ENCODE measurements at places on chromosomes 13 and 19.

DNA sequence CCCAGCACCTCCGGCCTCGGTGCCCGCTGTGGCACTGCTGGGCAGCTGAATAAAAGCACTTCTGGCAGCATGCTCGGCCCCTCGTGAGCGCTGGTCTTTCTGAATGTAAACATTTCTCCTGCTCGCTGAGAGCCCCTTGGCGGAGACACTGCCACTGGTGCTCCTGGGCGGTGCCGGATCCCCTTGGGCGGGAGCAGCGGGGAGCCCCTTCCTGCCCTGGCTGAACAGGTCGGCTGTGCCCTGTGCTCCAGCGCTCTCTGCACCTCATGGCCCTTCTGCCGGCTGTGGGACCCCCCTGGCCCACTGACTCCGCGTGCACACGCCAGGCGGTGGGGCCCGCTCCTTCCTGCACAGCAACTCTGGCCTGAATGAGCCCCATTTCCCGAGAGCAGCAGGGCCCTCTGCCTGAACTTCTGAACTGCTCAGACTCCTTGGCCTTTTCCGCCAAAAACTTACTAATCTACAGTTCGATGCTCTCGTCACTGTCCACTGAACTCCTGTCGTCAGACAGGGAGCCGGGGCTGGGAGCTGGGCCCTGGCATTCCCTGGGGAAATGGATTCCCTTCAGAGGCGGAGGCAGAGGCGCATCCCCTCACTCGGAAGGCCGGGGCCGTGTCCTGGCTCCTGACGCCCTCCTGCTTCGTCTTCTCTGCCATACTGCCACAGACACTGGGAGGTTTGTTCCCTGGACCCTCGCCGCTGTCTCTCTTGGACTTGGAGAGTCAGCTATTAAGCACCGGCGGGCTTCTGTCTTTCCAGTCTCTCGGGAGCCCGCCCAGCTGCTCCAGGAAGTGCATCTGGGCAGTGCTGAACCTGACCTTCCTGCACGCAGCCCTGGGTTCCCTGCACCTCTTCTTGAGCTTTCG, 14.2 kb downstream of the RB1 start:
- DNase-seq = no peak

GRCh38 chr13:40336228-40337221, 329.9 kb downstream of the FOXO1 start:
- no peak for DNase-seq

DNA sequence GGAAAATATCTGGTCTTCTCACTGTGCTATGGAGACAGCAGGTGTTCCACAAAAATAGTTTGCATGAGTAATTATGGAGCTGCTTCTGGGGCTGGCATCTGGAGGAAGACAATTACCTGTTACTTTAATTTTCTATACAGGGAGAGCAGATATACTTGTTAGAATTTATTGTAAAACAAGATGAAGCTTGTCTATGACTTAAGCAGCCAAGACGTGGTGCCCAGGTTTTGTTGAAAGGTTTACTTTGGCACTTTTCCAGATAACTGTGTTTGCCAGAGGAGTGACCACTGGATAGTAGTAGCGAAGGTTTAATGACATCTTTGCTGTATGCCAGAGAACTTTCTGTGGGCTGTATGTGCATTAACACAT, 134.5 kb upstream of the KL start:
- DNase-seq = no peak

DNA sequence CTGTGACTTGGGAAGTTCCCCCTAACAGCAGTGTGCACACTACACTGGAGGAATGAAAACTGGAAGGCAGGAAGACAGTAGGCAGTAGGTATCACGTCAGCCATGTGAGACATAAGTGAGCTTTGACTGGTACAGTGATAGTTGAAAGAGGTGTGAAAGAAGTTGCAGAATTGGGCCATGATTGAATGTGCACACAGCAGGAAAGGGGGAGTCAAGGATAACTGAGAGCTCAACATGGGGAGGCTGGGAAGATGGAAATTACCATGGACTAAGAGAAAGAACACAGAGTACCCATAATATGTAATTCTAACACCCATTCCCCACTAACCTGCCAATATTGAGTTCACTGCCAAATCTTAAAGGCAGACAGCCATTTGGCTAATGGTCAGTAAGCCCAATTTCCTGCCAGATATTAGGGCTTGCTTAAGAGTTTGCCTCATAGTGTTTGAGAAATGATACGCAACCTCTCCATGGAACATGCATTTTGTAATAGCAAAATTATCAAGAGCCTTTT, 321.7 kb downstream of the DCT start:
- DNase-seq = no peak

DNA sequence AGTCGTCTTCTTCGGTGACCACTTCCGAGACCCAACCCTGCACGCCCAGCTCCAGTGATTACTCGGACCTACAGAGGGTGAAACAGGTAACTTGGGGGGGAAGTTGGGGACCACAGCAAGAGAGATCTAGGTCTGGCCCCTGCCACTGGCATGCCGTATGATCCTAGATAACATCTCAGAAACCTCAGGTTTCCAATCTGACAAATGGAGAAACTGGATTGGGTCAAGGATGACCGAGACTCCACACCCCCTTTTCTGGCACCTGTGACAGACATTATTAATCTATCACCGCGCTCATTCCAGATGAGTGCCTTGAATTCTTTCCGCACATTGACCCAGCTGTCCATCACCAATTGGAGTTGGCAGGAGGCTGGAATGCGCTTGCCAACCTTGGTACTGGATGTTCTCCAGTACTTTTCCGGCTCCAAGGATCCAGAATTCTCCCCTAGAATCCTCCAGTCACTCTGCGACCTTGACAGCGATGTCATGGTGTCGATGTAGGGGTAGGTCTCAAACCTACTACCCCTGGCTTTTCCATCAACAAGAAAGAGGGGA, 17.4 kb downstream of the VASP start:
- no peak for DNase-seq

- DNase-seq = no peak
These were observed 110.0 kb downstream of the KCNRG start for GRCh38 chr13:50125304-50125553.

DNA sequence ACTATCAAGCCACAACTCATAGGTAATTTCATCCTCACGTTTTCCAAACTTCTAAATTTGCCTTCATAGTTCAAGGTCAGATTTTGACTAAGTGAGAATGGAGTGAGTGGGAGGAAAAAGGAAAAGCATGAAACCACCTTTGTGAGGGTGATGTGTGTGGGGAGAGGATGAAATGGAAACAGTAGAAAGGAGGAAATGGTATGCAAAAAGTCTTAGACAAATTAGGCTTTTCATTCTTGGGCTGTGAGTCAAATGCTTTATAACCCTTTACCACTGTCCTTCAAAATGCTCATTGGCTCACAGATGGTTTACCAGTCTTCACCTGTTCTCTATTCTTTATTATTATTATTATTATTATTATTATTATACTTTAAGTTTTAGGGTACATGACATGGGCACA, 127.2 kb downstream of the RAP2A start:
- DNase-seq = no peak

- DNase-seq = no peak
These were observed 161.4 kb downstream of the EFNB2 start for GRCh38 chr13:106373989-106374572.

- no peak for DNase-seq
These were observed 14.2 kb downstream of the FBXO46 start for GRCh38 chr19:45716359-45717130.

- DNase-seq = no peak
These were observed 4.8 kb downstream of the KMT5C start for GRCh38 chr19:55344444-55344843.

DNA sequence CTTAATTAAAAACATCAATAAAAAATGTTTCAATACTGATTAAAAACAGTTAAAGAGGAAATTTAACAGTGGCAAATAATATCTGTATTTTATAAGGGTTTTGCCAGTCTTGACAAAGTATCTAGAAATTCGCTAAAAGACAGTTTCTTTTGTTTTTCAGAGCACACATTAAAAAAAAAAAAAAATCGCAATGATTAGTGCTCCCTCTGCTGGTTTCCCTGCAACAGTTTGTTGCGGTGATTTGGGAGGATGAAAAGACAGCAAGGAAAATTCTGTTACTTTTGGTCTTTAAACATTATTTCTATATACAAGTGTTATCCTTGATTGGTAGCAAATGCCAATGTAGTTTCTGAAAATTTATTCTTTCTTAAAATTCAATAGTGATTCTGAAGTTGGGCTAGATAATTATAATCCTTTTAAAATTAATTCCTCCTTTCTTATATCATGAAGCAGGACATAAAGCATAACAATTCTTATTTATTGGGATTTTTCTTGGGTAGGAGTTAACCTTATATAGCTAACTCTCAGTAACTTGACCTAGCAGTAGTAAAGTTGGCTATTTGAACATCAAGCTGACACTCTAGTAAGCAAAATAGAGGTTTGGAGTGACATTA, 23.1 kb upstream of the SPRY2 start:
- DNase-seq = no peak

GRCh38 chr13:91248249-91248648, 99.2 kb upstream of the MIR17HG start:
- DNase-seq = no peak

- no peak for DNase-seq
These were observed 33.2 kb downstream of the RNASEH2B start for GRCh38 chr13:50942630-50943311.

DNA sequence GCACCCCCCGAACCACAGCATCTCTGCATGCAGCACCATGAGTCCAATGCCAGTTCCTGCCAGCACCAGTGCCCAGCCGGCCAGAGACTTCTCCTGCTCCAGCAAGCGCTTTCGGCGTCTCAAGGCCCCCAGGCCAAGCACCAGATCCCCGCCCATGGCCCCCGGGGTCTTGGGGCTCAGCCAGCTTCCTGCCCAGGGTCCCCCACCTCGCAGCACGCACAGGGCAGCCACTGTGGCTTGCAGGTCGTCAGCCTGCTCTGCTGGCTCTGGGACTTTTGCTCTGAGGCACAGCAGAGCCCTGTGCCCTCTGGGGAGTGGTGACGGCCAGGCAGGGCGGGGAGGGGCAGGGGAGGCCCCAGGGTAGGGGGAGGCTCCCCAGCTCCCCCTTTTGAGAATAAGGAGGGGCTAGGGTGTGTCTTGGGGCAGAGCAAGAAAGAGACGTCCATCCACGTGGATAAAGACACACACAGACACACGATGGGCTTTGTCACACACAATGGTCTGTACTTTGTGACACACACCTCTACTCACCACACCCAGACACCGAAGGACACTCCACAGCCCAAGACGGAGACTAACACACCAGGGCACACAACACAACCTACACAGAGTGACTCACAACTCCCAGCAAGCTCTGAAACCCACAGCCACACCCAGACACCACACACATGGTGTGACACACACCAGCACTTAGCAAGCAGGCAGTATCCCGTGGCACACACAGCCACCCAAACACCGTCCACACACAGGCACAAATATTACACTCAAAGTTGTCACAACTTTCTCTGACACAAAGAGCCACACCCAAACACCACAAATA, at the start of gene KCNN4:
KCNN4 (minus strand) TSS at position 268 of the 820 bp plus-strand sequence; CDS start at position 156, 112 bp downstream.
- peak; percentile 48 for DNase-seq

- no peak for DNase-seq
These were observed 61.2 kb downstream of the CCDC70 start for GRCh38 chr13:51922771-51923480.

DNA sequence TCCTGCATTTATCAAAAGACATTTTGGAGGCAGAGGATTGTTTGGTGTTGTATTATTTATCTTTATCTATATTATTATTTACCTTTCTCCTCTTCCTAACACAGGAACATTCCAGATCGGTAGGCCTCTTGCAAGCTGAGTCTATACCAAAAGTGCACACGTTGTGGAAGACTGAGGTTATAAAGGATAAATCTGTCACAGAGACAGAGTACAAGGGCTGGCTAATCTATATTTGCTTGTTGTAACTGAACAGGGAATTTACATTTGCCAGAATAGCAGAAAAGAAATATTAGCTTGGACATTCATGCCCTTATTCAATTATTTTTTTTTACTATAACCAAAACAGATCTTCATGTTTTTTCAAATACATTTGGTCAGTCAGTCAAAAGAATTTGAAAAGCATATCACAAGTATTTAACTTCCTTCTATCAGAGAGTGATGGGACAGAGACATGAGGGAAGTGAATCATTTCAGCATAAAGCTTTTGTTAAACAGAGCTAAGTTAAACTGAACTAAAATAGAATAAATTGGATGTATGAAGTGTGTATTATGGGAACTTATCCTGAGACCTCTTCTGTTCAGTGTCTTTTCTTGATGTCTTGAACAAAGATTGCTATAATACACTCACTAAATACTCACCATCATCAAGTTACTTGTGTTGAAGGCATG, 352.5 kb downstream of the DNAJC15 start:
- no peak for DNase-seq

DNA sequence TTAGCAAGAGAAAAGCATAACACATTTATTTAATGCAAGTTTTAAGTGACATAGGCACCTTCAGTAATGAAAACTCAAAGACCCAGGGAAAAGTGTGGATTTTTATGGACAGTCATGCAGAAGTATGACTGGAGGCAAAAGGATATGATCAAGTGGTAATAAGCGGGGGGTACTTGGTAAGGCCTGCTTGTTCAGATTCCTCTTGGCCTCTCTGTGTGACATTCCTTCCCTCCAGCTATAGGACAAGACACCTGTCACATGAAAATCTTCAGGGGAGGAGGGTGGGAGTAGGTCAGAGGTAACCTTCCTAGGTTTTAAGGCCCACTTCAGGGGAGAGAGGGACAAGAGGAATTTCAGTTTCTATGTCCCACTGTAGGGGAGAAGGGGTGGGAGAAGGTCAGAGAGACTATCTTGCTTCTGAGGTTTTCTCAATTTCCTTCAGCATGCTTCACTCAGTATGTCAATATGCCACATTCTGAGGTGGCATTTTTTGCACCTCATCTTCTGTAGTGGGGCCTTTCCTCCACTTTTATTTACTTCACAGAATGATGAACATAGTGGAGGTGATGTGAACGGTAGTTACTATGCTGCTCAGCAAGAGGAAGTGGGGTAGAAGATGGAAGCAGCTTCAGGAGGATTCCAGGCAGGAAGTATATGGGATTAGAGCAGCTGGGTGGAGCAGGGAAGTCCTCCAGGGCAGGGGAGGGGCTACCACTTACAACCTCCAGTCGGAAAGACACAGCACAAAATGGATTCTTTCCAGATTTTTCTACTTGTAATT, 73.2 kb upstream of the RFC3 start:
- no peak for DNase-seq

DNA sequence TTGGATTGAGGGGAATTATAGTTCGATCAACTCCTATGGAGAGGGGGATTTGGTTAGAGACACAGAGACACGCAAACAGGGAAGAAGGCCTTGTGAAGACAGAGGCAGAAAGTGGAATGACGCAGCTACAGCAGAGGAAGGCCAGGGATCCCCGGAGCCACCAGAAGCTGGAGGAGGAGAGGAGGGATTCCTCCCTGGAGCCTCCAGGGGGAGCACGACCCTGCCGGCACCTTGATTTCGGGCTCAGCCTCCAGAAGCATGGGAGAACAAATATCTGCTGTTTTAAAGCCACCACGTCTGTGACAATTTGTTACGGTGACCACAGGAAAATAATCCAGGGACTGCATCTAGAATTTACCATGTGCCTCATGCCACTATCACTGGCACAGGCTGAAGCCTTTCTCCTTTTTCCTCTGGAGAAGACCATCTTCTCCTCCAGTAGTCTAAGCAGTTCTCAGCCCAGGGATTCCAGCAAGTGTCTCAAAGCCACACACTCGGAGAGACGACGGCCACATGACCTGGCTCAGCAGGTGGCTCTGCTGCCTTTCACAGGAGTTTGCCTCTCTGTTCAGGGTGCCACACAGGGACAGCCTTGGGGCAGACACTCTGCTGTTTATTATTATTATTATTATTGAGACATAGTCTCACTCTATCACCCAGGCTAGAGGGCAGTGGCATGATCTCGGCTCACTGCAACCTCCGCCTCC, 39.9 kb upstream of the CCNE1 start:
- peak; percentile 7 for DNase-seq
